ENCODE measurements at places on chromosomes 16 and 17.

DNA sequence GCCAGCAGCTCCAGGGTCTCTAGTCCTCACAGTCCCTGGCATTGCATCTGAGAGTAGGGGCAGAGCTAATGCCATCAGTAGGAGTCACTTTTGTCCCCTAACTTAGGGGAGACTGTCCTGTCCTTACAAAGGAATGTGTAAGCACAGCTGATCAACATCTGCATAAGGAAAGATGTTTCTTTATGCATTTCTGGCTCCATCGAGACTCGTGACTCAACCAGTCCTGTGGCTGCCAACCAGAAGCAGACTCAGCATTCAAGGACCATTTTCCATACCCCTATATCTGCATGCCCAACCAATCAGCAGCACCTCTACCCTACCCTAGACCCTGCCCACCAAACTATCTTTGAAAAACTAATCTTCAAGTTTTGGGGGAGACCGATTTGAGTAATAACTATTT, 8.2 kb upstream of the MPP2 start:
- no peak for ATAC-seq

DNA sequence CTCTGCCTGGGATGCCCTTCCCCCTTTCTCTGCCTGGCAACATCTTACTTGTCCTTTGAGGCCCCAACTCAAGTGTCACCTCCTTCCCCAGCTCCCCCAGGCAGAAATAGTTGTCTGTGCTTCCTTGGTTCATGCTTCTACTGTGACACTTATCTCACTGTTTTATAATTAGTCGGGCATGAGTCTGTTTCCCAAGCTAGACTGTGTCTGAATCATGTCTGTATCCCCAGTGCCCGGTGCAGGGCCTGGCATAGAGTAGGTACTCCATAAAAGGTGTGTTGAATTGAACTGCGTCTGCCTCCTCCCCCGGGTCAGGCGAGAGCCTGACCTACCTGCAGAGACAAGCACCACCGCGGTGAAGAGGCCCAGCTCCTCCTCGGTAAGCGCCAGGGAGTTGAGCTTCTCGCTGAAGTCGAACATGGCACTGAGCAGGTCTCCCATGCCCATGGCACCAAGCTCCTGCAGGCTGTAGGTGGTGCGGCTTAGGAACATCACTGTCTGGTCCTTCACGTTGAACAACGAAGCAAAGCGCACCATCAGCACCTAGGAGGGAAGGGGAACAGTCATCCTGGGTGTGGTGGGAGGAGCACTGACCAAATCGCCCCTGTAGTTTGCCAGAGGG, 6.7 kb downstream of the NR1D1 start:
- no peak for ATAC-seq

DNA sequence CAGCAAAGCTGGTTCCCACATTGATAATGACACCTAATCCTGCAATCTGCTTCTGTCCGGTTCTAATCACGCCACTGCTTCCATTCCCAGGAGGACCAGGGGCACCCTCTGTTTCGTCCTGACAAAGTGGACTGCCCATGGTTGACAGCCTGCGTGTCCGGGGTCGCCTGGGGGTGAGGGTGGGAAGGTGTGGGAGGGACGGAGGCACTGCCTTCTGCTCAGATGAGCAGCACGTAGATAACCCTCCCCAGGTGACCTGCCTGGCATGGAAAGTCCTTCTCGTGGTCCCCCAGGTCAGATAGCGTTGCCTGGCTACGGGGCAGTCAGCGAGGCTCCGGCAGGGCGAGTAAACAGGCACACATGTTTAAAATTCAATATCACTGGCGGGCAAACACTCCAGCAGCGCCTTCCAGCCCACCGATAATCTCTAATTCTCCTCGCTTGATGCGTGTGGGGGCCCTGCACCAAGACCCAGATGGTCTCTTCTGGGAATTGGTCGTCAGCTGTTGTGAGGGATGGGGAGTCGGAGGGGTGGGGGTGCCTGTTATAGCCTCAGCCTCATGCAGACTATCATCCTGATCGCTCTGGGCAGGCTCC, 132.2 kb downstream of the RAP1GAP2 start:
- no peak for ATAC-seq

GRCh38 chr17:16940116-16940881, 31.6 kb downstream of the TNFRSF13B start:
- ATAC-seq = no peak

DNA sequence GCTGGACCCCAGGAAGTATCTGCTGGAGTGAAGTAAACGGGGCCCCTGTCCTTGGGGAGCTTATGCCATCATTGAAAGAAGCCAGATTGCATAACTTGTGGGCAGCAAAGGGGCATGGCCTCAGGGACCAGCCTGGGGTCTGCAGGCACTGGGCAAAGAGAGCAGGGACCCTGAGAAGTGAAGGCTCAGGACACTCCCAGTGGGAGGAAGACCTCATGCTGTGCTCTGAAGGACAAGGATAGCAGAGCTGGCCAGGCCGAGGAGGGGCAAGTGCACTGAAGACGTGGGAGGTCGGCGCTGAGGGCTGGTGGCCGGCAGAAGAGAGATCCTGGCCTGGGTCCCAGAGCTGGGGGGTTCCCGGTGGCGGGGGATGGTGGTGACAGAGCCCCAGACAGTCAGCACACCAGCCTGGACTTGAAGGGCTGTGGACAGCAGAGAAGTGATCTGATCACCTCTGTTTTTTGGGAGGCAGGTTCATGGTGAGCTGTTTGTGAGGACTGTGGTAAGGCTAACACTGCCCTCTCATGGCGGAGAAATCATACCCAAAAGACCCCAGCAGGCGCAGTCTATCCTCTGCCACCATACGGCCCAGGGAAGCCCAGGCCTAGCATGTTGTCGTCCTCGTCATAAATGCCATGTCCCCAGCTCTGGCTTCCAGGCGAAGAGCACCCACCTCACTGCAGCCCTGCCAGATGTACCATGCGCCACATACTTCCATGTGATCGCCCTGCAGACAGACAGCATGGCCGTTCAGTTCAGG, 7.1 kb upstream of the CNP start:
- no peak for ATAC-seq

- peak; percentile 87 for ATAC-seq
Observed at GRCh38 chr17:4304417-4305027, 40.7 kb upstream of the ANKFY1 start.
